ENCODE measurements at places on chromosomes 5 and 9.

GRCh38 chr9:96100385-96101300, 201.3 kb downstream of the HSD17B3 start:
- no peak for DNase-seq

GRCh38 chr9:90033028-90033650, 428.3 kb downstream of the GADD45G start:
- no peak for DNase-seq

GRCh38 chr5:1503241-1504068, 20.3 kb downstream of the LPCAT1 start:
- DNase-seq = no peak

- DNase-seq = no peak
Observed at GRCh38 chr5:133006653-133007052, 19.7 kb downstream of the ZCCHC10 start.

- no peak for DNase-seq
Observed at GRCh38 chr9:74838351-74838750, 49.4 kb downstream of the TRPM6 start.

DNA sequence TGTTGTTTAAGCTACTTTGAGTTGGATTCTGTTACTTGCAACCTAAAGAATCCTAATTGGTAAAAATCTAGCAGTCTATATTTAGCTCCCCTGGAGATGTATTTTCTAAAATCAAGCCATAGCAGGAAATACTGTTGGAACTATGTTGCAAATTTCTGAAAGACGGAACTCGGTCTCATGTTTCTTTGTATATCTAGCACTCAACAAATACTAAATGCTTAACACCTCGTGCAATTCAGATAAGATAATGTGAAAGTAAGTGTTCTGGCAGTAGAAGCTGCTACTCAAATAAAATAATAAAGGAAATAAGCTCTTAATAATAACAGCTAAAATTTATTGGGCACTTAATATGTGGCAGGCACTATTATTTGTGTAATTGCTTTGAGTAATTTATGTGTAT, 10.9 kb upstream of the PRELID2 start:
- DNase-seq = no peak
